ENCODE measurements at places on chromosomes 2 and 18.

- DNase-seq = no peak
Observed at GRCh38 chr2:187415449-187415848, 32.6 kb downstream of the CALCRL start.

GRCh38 chr2:132652474-132652873, 17.5 kb downstream of the LYPD1 start:
- DNase-seq = no peak

GRCh38 chr2:30950339-30950738, 143.1 kb upstream of the CAPN13 start:
- no peak for DNase-seq

- DNase-seq = no peak
Observed at GRCh38 chr2:65706411-65706810, 274.0 kb upstream of the SPRED2 start.

DNA sequence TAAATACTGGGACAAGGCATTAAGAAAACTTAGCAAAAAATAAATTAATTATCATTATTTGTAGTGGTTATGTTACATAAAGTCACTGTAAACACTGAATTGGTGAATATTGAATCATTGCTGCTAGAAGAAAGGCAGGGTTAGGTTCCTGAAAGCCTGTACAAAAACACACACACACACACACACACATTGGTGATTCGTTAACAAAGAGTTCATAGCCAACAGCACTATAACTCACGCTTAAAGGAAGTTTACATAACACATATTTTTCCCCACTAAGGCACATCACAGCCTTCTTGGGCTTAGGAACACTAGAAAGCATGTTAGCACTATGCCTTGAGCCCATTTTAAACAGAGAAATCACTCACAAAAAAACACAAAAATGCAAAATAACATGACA, 690.0 kb upstream of the PIK3C3 start:
- DNase-seq = peak; percentile 8
